ENCODE measurements at places on chromosomes 4 and X. TPM values are rescaled to one million over a fixed set of nuclear protein-coding genes. Genes with fewer than 3 reads are reported as not detected.

The HSPA4L gene
- 9.8 TPM for total RNA-seq

The MAGEB17 gene
- not detected for total RNA-seq

The LAP3 gene
- total RNA-seq = 194 TPM

The GPRASP2 gene
- total RNA-seq = 15.3 TPM

The TBC1D25 gene
- 9.7 TPM for total RNA-seq

The TENM3 gene
- 14.7 TPM for total RNA-seq

The NUP62CL gene
- not detected for total RNA-seq

The FAT1 gene
- 1.6 TPM for total RNA-seq

The EVC2 gene
- total RNA-seq = 2.5 TPM

The TLR1 gene
- total RNA-seq = 1.3 TPM

The TMPRSS11A gene
- not detected for total RNA-seq

The LUZP4 gene
- total RNA-seq = not detected

The ZNF827 gene
- total RNA-seq = 25.5 TPM

The OPHN1 gene
- 4.3 TPM for total RNA-seq

The TMSB15C gene
- 1.3 TPM for total RNA-seq

The ZCCHC12 gene
- not detected for total RNA-seq

The F8A2 gene
- not detected for total RNA-seq

The UNC5C gene
- 0.10 TPM for total RNA-seq

The EDA gene
- 1.1 TPM for total RNA-seq

The MAP7D2 gene
- 0.40 TPM for total RNA-seq

The FRMD7 gene
- not detected for total RNA-seq

The LEF1 gene
- total RNA-seq = 0.07 TPM

The MAGEC2 gene
- not detected for total RNA-seq

The VCX3B gene
- total RNA-seq = not detected

The MAD2L1 gene
- total RNA-seq = 27.3 TPM

The PAGE5 gene
- not detected for total RNA-seq

The LRP2BP gene
- 0.15 TPM for total RNA-seq

The DRP2 gene
- 0.15 TPM for total RNA-seq

The CLNK gene
- not detected for total RNA-seq

The CSAG1 gene
- not detected for total RNA-seq

The LANCL3 gene
- total RNA-seq = 3.5 TPM

The CYBB gene
- not detected for total RNA-seq

The TMEM144 gene
- total RNA-seq = 4.5 TPM

The DCAF12L2 gene
- not detected for total RNA-seq

The CT45A7 gene
- not detected for total RNA-seq

The INPP4B gene
- total RNA-seq = 4.7 TPM

The ABCG2 gene
- total RNA-seq = 6.0 TPM

The SPANXN3 gene
- total RNA-seq = not detected

The EDNRA gene
- not detected for total RNA-seq

The DGKK gene
- total RNA-seq = not detected

The ZC4H2 gene
- total RNA-seq = 10.3 TPM

The NAP1L2 gene
- 0.34 TPM for total RNA-seq

Measured in mammary microvascular endothelial cell (primary cell).